Psoas muscle (tissue), 8 donors: ENCODE measurements at places on chromosomes 12 and 14. TPM values are rescaled to one million over a fixed set of nuclear protein-coding genes. Genes with fewer than 3 reads are reported as not detected.

HOXC13 gene
- total RNA-seq = not detected

GRCh38 chr12:43063650-43064049, 474.1 kb upstream of the PRICKLE1 start:
- DNase-seq = no peak

- DNase-seq = no peak
Measured at GRCh38 chr14:68656452-68656851, 136.4 kb downstream of the ZFP36L1 start.

GRCh38 chr12:78331181-78331580, 500.5 kb downstream of the NAV3 start:
- DNase-seq = no peak

DNA sequence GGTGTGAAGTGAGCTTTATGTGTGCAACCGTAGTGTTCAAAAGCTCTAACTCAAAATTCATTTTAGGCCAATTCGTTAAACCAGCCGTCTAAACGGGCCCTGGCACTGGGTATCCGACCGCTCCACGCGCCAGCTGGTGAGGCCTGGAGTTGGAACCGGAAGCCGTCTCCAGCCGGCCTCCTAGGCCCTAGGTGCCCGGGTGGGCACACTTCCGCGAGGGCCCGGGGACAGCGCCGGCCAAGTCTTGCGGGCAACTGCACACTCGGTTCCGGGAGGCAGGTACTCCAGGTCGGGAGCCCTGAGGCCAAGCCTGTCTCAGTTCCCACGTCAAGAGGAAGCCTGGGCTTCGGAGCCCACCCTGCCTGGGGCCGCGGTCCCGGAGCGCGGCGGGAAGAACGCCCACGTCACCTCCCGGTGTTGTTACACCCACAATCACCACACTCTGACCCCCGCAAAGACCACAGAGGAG, 16.2 kb downstream of the OTX2 start:
- no peak for DNase-seq

SLC7A7 gene
- 1.8 TPM for total RNA-seq

DNA sequence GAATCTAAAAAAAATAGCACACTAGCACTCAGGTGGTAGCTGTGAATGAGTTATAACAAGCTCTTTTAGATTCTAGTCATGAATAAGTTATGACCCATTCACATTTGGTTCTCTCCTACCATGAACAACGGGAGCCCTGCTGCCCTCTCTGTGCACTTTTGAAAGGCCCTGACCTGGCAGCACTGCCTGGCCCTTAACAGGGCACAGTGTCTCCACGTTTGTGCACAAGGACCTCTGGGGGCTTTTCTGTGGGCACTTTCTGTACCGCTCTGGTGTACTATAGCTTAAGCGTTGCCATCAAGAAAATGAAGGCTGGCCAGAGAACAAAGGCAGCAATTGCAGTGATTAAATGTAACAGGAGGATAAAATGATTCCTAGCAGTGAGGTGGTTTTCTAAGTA, 21.2 kb downstream of the CCDC92 start:
- no peak for DNase-seq

- DNase-seq = no peak
Measured at GRCh38 chr12:111954969-111955368, 58.0 kb downstream of the TMEM116 start.

DNA sequence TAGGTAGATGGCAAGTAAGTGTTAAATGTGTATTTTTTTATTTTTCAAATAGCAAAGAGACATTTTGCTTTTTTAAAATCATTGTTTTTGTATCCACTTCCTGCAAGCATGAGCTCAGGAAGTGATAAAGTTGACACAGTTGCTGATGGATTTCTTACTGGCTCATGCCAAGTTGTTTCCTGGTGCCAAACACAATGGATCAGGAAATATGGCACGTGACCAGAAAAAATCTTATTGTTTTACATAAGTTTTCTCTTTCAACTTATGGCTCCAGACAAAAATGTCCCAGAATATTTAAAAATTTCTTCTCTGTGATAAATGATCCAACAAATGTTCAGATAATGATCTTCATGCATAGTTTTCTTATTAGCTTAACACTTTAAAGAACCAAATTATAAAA, 1279.1 kb upstream of the FLRT2 start:
- DNase-seq = no peak

PRDM4 gene
- total RNA-seq = 11.3 TPM

SLC6A12 gene
- total RNA-seq = 0.67 TPM

DNA sequence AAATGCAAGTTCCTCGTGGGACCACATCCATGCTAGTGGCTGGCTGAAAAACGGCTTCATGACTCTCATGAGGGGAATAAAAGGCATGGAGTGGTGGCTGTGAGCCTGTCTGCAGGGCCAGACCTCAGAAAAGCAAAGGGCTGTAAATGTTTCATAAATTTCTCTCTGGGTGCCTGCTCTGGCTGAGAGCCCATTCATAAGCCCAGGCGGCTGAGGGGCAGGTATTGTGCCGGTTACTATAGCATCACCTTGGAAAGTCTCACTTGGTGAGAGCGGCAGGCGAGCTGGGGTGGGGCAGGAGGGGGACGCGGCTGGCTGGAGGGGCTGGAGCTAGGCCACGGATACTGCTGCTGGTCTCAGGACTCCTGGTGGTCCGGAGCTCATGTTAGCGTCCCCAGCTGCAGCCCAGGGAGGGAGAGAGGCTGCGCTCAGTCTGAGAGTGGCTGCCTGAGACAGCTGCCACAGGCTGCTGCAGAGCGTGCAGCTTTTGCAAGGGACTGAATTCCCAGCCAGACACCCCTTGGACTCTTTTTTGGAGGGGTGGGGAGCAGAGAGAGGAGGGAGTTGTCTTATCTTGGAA, at the start of gene SLC17A8:
Gene SLC17A8 (plus strand): TSS at position 431 of the 580 bp plus-strand sequence. CDS start 318 bp downstream, outside the sequence.
- DNase-seq = no peak

GRCh38 chr14:104843442-104844305, 21.4 kb upstream of the CEP170B start:
- no peak for DNase-seq

FOXJ2 gene
- 24.5 TPM for total RNA-seq

WIF1 gene
- total RNA-seq = not detected

DNA sequence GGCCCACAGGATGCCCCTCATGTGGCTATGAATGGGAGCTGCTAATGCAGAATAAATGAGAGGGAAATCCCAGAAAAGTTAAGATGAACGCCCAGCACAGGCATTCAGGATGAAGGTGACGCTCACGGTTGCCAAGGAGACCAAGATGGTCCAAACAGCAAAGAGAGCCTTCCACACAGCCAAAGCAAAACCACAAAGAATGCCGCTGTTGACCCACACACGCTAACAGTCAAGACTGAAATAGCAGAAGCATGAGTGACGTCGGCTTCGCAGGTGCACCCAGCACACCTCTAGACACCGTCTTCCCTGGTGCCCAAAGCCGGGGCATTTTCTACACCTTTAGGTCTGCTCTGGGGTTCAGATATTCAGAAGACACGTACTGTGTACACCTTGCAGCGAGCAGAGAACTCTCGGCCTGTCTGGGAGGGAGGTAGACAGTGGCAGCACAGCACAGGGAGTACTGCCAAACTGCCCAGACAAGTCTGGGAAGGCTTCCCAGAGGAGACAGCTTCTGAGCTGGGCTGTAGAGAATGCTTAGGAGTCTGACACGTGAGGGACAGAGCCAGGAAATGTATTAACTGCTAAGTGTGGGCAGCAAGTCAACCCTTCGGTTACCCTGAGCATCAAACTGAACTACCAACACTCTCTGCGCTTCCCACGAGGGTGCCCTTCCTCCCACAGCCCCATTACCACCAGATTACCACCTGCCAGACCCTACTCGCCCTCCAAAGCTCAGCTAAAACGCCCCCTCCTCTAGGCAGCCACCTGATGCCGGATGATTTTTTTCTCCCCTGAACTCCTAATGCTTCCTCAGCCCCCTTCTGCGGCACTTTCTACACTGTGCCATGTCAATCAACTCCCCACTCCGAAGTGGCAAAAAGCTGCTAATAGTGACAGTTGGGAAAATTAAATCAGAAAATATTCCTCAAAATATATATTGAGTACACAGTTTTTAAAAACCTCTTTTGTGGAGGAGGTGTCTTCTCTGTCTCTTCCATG, 50.1 kb downstream of the CCDC88C start:
- no peak for DNase-seq

DNA sequence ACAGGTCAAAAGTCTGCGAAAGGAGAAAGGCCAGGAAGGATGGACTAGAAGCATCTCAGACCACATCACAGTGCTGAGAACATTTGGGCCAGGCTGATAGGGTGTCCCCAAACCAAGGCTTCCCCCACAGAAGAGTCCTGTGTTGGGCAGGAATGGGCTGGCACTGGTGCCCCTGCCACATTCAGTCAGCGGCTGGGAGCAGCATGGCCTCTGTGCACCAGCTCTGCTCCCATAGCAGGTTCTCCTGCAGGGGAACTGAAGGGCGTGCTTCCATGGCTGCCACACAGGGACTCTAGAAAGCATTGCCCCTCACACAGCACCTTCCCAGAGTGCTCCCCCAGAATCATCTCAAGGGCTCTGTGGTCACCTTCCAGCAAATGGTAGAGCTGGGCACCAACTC, 17.5 kb downstream of the EVL start:
- DNase-seq = no peak

KRT3 gene
- not detected for total RNA-seq

GRCh38 chr14:99600232-99600888, 3.6 kb downstream of the CCDC85C start:
- DNase-seq = no peak

GRCh38 chr14:69034612-69035262, 55.6 kb upstream of the ACTN1 start:
- DNase-seq = no peak

DBX2 gene
- total RNA-seq = not detected
